ENCODE measurements at places on chromosomes 3 and 15.
A peak's percentile ranks its signal among the peaks of the same experiment; 100 is the strongest.

DNA sequence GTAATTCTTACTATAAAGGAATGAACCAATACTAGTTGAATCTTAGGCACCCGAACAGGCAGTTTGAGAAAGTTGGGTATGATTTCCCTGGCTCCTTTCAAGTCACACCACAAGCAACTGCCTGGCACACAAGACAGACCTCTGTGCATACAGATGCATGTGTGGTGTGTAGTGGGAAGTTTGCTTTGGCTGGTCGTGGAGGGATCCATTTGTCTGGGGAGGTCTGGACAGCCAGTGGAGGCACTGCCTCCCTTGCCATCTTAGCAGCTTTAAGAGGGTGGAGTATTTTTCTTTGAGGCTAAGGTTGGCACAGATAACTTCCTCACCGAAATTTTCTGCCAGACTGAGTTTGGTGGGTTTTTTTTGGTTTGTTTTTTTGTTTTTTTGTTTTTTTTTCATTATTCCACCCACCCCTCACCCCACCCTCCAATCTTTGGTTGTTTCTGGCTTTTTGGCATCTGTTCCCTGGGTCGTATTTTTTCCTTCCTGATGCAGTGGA lies 97.1 kb downstream of the TMEM212 start:
- no peak for DNase-seq

DNA sequence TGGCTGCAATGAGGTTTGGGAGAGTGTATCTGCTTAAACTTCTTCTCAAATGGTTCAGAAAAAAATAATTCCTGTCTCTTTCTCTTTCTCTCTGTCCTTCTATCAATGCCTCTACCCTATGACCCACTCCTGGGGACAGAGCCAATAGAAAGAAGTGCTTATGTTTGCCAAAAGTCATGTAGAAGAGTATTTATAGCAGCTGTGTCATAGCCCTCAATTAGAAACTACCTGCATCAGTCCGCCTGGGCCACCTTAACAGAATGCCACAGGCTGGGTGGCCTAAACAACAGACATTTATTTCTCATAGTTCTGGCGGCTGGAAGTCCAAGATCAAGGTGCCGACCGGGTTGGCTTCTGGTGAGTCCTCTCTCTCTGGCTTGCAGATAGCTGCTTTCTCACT lies 92.5 kb downstream of the HMG20A start:
- DNase-seq: no peak

DNA sequence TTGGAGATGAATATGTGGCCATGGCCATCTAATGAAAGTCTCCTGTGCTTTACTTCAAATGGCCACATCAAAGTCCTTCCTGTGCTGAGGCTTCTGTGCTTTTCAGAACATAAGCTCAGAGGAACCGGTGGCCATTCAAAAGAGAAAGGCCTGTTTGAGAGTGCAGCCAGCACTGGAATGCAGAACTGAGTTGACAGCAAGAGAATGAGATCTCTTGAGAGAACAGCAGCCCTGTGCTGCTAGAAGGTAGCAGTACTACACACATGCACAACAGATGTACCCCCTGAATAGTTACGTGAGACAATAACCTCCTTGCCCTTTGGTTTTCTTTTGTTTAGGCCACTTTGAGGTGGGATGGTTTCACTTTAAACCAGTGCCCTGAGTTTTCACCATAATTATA lies 292.5 kb downstream of the PTPRG start:
- no peak for DNase-seq

GRCh38 chr3:114168150-114168549 lies 10.7 kb downstream of the DRD3 start:
- DNase-seq: no peak

GRCh38 chr3:176375519-176375918 lies 821.8 kb downstream of the TBL1XR1 start:
- DNase-seq: no peak

- DNase-seq: no peak
Measured at GRCh38 chr3:148657470-148657869, 40.2 kb upstream of the AGTR1 start.

DNA sequence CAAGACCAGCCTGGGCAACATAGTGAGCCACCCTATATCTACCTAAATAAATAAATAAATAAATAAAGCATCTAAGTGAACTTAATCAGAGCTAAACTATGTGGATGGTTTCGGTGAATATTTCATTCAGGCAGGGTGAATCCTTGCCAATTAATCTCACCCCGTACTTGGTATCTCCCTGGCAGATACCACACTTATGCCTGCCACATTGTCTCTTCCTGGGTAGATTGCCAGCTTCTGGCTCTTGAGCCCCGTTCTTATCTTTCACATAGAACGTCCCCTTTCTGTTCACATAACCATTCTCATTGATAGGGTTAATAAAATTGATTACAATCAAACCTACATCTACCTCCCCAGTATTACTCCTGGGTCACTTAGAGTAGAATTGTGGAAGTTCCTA lies 7.0 kb downstream of the SNAP23 start:
- no peak for DNase-seq

DNA sequence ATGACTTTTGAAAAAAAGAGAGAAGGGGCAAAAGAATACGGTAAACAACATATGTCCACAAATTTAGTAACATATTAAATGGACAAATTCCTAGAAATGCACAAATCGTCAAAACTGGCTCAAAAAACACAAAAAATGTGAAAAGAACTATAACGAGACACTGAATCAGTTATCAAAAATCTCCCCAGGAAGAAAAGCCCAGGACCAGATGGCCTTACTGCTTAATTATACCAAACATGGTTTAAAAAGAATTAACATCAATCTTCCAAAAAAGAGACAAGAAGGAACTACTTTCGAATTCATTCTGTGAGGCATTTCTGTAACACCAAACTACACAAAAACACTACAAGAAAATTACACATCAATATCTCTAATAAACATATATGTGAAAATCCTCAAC lies 117.4 kb downstream of the STAG1 start:
- no peak for DNase-seq

GRCh38 chr3:186638259-186638658 lies 1.9 kb upstream of the FETUB start:
- DNase-seq: no peak

DNA sequence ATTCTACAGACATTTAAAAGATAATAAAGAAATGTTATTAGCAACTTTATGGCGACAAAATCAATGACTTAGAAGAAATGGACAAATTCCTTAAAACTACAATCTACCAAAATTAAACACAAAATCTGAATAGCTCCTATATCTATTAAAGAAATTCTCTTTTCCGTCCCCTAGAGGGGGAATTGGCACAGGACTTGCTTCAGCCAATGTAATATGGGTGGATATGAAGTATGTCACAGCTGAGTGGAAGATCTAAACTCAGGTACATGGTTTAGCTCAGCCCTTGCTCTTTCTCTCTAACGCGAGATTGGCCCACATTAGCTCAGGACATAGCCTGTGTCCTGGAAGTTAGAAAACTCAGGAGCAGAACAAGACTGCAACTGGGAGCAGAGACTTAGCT lies 79.3 kb downstream of the DNAH12 start:
- no peak for DNase-seq

DNA sequence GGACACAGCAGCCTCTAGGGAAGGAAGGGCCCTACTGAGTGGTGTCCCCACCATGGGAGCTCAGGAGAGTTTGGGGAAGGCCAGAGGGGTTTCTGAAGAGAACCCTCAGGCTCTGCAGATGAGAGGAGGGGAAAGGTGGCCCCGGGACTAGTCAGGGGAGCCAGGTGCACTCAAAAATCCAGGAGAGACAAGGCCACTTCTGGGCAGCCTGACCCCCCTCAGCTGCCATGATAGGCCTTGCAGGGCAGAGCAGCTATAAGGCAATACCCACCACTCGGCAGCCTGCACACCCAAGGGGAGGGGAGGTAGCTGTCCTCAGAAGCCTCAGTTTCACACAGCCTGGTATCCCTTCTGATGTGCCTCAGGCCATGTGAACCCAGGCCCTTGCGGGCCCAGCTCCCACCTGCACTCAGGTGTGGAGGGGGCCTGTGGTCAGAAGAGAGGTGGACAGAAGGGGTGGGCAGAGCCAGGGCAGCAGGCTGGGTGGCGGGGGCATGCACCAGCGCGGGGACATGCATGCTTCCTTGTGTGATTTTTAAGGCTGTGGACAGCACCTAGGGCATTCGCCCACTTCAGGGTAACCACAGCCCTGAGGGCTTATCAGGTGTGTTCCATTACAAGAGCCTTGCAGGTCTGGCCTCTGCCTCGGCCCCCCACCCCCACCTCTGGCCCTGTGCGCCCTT lies 34.6 kb downstream of the SRPRB start:
- DNase-seq: no peak

- no peak for DNase-seq
Measured at GRCh38 chr15:57328897-57329296, 47.4 kb upstream of the CGNL1 start.

DNA sequence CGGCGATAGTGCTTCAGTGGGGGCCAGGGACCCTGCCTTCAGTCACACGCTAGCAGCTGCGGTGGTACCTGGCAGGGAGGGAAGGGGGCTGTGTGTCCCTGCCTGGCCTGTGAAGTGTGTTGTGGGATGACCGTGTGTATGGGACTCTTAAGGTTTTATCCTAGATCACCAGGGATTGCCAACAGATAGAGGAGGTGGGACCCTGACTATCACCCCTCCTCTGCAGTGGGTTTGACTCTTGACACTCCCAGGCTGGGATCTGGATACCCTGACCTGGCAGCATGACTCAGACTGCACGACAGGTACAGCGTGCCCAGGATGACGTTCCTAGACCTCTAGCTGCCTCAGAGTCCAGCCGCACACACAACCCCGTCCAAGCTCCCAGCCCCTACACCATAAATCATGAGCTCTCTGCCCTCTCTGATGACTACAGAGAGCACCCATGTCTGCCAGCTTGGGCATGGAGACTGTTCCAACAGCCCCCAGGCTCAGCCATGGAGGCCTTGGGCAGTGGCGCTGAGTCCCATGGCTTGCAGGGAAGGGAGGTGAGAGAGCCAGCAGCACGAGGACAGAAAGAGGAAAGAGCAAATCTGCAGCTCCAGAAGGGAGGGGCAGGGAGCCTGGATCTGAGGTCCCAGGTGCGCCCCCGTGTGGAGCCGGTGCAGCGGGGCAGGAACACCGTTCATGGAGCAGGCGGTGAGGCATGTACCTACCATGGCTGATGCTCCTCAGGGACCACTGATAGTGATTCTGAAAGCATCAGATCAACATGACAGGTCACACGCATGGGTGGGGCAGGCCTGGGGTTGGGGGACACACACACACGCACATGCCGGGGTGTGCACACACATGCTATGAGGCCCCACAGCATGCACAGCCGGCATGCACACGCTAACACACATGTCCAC lies 71.0 kb downstream of the ADAMTS7 start:
- DNase-seq: peak; percentile 41

DNA sequence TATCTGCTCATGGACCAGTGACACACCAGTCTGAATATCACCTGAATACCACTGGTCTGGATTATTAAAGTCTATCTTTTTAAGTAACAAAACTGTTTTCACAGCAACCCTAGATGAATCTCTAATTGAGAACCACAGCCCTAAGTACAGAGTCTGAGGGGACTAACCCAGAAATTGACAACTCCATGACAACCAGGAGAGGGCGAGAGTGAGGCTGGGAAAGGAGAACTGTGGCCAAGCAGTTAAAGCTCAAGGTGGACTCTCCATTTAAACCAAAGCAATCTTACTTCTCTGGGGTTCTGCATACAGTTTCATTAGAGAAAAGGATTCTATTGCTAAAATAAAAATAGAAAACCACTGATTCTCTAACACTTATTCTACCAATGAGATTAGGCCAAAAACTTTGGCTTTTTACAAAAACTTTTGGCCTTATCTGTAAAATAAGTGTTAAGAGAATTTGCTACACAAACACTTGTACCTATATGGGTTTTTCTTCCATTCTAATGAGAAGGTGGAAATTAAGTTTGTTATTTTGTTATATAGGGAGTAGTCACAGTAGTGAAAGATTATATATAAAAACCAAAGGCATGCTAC lies 11.4 kb downstream of the NEK10 start:
- DNase-seq: peak; percentile 27

DNA sequence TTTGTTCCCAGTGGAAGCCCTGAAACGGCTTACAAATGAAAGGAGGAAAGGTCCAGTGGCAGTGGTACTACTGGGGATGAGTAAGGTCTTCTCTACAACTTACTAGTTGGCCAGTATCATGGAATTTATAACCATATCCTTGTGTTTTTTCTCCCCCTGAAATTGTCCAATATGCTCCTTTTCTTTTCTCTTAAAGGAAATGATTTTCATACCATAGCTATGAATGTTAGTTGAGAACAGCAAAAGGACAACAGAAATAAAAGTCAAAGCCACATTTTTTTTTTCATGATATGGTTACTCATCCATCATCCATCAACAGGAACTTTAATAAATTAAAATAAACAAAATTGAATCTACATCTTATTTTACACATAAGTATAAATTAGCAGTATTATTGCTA lies 450.4 kb downstream of the MFSD1 start:
- DNase-seq: no peak

DNA sequence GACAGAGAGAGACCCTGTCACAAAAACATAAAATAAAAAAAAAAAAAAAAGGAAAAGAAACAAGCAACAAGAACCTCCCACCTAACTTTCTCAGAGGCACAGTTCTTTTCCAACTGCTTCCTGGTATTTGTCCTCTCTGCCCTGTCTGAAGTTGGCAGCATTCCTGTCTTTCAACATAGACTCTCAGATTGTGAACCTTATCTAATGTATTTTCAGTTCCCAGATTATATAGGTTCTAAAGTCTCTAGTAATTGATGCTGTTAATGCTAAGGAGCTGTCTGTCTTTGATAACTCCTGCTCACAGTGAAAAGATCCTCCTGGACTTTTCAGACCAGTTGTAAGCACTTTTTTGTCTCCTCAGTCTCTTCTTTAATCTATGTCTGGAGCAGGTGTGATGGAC lies 199.5 kb upstream of the P2RY1 start:
- no peak for DNase-seq

- no peak for DNase-seq
Measured at GRCh38 chr3:46673151-46674030, 20.1 kb downstream of the ALS2CL start.

DNA sequence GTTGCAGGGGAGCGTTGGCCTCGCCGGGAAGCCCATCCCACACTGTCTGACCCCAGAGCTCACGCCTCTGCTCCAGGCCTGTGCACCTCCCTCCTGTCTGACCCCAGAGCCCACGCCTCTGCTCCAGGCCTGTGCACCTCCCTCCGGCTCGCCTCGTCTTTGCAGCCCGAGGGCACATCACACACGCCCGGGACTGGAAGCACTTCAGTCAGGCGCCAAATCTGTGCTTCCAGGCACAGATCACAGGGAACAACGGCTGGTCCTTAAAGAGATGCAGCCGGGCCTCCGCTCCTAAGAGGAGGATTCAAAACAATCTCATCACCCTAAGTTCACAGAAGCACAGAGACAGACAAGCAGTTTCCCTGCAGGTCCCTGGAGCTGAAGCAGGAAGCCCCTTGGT lies 103.0 kb upstream of the RPL32 start:
- no peak for DNase-seq

- no peak for DNase-seq
Measured at GRCh38 chr3:73601481-73601880, 23.3 kb downstream of the PDZRN3 start.

DNA sequence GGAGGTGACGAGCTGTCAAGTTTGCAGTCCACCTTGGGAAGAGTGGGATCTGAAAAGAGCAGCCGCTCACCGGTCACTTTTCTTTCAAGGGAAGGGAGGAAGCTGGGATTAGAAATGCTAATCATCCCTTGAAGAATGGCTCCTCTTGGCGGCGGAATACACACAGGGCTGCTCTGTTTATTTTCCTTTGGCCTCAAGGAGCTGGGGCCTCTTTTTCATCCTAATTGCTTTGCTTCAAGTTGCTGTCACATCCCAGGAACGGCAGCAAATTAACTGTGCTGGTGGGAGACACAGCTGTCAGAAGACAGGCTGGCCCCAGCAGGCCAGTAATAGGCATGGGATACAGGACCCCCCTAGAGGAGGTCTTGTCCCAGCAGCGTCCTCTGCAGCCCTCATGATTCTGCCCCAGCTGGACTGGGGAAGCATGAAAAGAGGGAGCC lies 6.7 kb downstream of the KBTBD13 start:
- DNase-seq: no peak
